CD4-positive, alpha-beta T cell treated with Interferon alpha-2 for 1 hour (primary cell): ENCODE measurements at places on chromosomes 4 and X.

DNA sequence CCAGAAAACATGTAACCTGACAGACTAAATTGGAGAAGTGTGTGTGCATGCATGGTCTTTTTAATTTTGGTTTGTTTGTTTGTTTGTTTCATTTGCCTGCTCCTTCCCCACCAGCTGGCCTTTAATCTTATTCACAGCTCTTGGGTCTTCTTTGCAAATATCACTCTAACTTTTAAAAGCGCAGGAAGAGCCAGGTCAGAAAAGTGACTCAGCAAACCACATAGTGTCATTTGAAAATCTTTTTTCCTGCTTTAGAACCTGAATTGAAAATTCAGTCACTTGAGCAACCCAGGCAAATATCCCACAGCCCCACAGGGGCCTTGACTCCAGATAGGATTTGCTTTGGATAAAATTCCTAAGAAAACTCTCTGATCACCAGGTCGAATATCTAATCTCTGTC lies 4.6 kb downstream of the TMEM255A start:
- no peak for DNase-seq

DNA sequence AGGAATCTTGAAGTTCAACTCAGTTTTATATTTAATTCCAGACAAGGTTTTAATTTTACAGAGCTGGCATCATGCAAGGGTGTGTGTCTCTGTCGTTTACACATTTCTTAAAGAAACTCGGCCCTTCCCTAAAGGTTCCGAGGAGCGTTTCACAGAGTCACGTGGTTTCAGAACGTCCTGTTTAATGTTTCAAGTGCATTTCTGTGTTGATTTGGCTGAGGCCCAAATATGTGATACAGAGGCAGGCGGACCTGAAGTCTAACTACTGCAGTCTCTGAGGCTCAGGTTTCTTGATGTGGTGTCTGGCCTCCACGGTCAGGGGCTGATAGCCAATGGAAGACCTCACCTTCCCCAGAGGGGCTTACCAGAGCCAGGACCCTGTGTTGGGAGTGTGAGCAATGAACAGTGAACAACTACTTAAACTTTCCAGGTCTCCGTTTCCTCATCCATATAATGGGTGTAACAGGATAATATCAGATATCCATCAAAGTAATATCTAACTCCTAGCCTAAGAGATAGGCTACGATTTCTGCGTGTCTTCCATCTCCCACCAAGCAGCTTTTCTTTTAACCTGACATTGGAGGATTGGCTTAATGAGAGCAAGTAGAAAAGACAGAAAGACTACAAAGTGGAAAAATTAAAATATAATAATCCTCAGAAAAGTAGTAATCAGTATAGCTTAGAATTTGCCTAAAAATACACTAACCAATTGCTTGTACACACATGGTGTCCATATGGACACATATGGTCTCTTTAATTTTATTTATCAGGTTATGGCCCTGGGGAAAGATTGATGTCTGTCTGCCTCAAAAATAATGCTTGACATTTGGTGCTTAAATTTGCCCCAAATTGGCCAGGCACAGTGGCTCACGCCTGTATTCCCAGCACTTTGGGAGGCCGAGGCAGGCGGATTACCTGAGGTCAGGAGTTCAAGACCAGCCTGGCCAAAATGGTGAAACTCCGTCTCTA lies 50.0 kb upstream of the TRIM2 start:
- no peak for DNase-seq

GRCh38 chrX:153525451-153525850 lies 8.0 kb downstream of the ATP2B3 start:
- no peak for DNase-seq

DNA sequence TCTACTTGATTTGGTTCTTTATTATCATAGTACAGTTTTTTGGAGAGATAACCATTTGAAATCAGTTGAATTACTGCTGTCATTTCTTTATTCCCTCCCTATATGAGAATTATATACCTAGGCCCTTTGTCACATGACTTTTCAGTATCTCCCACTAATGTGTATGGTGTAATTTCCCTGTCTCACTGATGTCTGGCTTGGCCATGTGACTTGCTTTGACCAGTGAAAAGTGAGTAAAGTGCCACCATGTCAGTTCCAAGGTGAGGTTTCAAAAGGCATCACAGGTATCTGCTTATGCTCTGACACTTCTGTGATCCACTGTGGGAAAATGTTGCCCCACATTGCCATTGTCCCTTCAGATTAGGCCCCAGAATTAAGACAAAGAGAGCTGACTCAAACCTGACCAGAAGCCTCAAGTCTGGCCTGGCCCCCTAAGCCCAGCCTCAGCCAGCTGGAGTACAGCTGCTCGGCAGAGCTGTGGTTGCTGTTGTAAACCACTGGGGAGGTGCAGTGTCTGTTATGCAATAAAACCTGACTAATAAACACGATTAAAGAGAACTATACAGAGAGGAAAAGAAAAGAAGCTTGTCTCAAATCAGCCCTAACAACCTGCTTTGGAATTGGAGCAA lies 27.5 kb downstream of the SETD7 start:
- DNase-seq, result peak; percentile 13

GRCh38 chr4:172553216-172553615 lies 615.4 kb upstream of the GALNT7 start:
- DNase-seq, result no peak

DNA sequence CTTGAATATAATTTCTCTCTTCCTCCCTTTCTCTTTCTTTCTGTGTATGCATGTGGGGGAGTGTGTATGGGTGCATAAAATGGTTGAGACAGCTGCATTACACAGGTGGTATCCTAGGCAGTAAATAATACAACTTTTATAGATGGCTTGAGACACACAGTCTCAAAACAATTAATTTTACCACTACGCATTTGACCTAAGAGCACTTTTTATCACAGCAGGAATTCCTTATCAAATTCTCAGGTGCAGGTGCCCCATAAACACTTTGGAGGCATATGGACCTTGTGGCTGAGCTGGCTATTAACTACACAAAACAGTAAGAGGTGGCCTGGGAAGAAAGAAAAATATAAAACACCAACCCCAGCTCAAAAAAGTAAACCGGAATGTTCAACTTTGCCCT lies 91.3 kb downstream of the RASGEF1B start:
- no peak for DNase-seq
